ENCODE measurements at places on chromosomes 3 and 15.

DNA sequence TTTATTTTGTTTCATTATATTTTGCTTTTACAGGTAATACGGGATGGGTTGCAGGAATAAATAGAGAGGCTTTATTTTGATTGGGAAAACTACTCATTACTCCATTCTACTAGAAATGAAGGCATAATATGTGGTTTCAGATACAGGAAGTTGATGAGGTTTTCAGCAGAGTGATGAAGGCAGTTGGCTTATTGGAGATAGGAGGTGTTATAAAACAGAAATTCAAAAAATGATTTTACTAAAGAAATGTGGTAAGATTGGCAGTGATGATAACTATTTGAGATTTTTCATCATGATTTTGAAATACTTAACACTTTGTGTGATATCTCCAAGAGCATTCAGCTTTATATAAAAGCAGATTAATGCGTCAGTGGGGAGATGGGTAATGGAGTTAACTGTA lies 1445.7 kb upstream of the CADM2 start:
- no peak for DNase-seq

GRCh38 chr3:196735751-196736150 lies 3.9 kb upstream of the PAK2 start:
- DNase-seq, result no peak

DNA sequence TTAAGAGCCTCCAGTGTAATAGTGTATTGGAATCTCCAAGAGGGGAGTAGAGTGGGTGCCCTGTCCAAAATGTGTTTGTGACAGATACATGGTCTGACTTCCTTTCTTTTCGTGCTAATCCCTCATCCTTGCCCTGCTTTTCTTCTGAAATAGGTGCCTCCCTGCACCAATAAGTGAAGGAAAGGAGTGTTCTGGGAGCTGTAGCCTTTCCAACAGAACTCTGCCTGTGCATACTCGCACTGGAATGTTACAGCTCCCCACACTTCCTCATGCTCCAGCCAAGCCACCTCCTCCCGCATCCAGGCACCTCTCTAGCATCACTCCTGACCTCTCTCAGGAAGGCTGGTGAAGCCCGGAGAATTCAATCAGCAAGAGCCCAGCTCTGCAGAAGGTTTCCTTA lies 478.0 kb downstream of the GABRG3 start:
- no peak for DNase-seq

DNA sequence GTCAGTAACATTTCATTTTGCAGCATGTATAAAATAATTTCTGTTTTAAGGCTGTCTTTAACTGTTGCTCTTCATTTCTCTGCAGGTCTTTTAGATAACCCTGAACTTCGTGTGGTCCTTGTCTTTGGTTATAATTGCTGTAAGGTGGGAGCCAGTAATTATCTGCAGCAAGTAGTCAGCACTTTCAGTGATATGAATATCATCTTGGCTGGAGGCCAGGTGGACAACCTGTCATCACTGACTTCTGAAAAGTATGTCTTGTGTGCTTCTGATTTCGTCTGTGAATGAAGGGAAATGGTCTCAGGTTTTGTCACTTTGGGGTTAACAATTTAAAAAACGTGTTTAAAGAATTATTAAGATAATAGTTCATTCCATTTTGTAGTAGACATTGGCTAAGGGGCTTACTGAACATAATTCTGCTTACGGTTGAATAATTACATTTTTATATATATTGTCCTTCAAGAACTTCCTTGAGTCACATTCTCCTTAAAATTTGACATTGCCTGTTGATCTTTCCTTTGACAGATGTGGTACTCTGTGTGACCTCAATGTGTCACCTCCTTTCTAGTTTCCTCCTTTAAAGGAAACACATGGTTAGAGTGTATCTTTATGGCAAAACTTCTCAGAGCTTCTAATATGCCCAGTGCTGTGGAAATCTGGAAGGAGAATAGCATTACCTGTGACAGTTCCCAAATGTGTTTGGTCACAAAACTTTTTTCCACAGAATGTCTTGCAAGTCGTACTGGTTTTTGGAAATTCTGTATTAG lies 26.3 kb downstream of the FBXO22 start:
- no peak for DNase-seq

DNA sequence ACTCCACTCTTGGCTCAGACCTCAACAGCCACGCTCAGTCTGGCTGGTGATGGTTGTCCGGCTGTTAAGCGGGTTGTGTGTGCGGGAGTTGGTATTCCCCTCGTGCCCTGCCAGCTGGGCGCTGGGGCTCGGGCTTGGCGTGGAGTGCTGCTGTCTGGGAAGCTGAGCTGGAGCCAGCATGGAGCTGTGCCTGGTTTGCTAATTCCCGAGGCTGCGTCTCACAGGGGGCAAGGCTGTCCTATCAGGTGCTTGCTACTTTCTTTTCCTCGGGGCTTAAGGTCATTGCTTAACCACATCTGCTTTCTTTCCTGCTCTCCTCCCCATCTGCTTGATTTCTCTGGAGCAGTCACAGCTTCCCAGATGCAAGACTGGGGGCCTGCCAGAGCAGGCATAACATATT lies 29.9 kb downstream of the PDIA5 start:
- no peak for DNase-seq

- DNase-seq, result no peak
Measured at GRCh38 chr15:98123834-98124233, 163.3 kb downstream of the ARRDC4 start.

DNA sequence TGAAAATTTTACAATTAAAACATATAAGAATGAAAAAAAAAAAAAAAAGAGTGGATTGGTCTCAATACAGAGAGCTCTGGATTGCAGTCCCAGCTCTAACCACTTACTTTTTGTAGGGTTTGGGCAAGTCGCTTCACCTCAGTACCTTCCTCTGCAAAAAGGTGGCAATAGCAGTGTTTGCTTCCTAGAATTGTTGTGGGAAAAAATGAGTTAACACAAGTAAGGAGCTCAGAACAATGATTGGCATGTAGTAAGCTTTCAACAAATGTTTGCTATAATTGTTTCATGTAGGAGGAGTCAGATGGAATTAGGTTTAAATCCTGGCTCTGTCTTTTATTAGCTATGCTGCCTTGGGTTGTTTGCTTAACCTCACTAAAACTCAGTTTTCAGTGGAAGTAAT lies 425.2 kb upstream of the TBL1XR1 start:
- DNase-seq, result no peak

- no peak for DNase-seq
Measured at GRCh38 chr15:36811903-36812302, 232.5 kb downstream of the CDIN1 start.

DNA sequence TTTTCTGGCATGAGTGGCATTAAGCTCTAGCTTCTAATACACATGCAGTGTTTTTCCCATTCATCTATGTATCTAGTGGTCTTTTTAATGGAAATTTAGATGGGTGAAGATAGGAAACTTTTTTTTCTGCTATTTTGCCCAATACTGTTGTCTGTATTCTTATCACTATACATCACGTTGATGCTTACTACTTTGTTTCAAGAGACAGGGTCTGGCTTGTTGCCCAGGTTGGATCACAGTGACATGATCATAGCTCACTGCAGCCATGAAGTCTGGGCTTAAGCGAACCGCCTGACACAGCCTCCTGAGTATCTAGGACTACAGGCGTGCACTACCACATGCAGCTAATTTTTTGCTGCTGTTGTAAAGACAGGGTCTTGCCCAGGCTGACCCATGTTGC lies 84.6 kb downstream of the PEAK1 start:
- DNase-seq, result no peak

DNA sequence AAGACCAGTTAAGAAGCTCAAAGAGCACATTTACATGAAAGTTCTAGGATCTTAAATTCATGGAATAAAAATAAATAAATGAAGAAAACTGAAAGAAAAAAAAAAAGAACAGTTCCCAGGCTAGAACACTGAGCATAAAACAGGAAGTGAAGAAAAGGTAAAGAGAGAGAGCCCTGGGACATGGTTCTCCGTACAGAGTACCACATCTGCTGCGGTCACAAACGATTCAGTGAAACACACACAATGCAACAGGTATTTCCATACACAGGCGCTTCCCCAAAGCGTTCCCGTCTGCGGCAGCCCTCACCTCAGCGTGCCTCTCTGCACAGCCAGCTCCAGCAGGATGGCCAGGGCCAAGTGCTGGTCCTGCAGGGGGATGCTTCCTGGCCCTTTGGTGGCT lies 49.4 kb downstream of the HERC2 start:
- DNase-seq, result no peak

DNA sequence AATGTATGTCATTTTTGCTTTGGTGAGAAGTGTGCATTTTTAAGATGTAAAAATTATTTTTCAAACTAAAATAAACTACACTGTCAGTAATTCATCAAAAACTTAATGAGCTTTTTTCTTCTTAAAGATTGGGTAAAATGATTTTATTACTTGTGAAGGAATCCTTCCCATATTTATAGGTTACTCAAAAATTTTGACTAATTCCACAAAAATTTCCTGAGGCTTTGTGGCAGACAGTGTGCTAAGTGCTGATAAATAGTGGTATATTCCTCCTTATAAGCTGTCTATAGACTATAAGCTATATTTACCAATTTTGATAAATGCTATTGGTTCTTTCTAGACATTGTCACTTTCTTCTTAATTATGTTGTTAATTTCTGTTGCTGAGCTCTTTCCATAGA lies 284.5 kb upstream of the SEMA6D start:
- DNase-seq, result no peak

- no peak for DNase-seq
Measured at GRCh38 chr3:129360705-129361460, 67.6 kb downstream of the EFCAB12 start.

DNA sequence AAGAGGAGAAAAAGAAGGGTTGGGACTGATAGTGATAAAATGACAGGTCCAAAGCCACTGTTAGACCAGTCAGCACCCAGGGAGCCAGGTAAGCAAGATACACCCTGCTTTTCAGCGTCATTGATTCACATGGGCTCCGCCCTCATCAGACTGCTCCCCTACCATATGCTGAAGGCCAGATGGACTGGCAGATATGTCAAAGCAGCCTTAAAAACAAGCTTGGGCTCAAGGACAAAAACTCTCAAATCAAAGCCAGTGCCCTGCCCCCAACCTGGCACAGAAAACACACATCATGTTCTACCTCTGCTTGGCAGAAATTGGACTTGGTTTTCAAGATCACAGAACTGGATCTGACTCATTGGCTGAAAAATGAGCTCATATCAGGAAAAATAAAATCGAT lies 33.4 kb downstream of the SH3BP5 start:
- no peak for DNase-seq

- DNase-seq, result no peak
Measured at GRCh38 chr3:170493712-170494182, 75.1 kb downstream of the CLDN11 start.

DNA sequence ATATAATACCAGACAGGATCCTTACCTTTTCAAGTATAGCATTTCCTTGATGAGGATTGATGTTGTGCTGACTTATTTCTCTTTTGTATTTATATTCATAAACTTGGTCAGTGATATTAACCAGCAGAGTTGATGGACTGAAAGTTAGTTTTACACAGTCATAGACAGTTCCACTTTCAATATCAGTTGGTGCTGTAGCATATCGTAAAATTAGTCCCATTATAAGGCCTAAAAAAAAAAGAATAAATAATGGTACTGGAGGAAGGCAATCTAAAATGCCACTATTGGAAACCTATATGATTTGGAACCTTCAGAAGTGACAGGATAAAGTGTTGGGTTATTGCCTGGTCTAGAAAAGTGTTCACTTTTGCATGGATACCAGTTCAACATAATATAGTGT lies 16.3 kb downstream of the SLC9A9 start:
- no peak for DNase-seq

- DNase-seq, result no peak
Measured at GRCh38 chr3:192482391-192482790, 244.9 kb downstream of the FGF12 start.

DNA sequence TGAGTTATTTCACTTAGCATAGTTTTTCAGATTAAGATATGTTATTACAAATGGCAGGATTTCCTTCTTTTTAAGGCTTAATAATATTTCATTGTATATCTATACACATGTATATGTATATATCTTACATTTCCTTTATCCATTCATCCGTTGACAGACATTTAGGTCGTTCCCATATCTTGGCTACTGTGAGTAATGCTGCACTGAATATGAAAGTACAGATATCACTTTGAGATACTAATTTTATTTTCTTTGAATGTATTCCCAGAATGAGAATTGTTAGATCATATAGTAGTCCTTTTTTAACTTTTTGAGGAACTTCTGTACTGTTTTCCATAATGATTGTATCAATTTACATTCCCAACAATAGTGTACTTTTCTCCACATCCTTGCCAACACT lies 270.4 kb downstream of the NAALADL2 start:
- no peak for DNase-seq

DNA sequence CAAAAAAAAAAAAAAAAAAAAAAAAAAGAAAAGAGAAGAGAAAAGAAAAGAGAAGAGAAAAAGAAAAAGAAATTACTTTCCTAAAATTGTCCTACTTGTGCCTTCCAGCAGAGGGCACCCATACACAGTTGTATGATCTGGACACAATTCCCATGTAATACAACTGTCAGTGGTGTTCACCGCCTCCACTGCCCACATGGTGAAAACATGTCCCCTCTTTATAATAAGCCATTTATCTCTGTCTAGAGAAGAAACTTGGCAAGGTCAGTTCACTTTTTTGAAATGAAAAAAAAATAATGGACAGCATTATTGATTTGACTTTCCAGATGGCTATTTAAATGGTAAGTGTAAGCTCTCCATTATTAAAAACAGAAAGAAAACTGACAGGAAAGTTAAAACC lies 459.4 kb downstream of the GBE1 start:
- DNase-seq, result no peak

DNA sequence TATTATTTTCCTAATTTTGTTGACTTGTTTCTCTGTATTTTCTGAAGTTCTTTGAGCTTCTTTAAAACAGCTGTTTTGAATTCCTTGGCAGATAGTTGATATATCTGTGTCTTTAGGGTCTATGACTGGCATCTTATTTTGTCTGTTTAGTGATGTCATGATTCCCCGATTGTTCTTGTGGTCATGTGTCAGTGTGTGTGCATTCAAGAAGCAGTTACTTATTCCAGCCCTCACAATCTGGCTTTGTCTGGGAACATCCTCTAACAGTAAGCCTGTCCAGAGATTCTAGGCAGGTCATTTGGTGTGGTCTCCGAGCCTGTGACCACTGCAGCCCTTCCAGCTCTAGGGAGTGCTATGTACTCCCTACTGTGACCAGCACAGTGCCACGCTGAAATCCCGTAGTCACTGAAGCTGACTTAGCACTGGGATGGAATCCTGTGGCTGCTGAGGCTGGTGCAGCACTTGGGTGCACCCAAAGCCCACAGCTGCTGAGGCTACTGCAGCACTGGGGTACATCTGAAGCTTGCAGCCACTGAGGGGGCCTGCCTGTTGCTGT lies 6.7 kb downstream of the LNP1 start:
- DNase-seq, result no peak

DNA sequence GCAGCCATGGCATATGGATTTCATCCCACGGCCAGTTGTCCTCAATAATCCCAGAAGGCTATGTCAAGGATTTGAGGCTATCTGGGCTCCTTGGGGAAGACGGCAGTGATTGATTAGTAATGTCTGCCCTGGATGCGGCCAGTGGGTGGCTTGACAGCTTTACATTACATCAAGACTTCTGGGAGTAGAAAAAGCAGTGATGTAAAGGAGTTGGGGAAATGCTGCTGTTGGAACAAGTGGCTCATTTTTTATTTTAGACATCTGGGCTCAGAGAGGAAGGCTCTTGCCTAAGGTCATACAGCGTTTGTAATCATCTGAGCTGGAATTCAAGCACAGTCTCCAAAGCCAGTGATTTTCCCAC lies 94.1 kb downstream of the FLNB start:
- DNase-seq, result no peak

- no peak for DNase-seq
Measured at GRCh38 chr15:90022905-90023700, 22.0 kb downstream of the ZNF710 start.

GRCh38 chr3:134630506-134630905 lies 20.3 kb downstream of the KY start:
- no peak for DNase-seq

GRCh38 chr3:47319956-47320355 lies 37.2 kb downstream of the KLHL18 start:
- DNase-seq, result no peak
